ENCODE measurements at places on chromosomes 16 and 17.
A peak's percentile ranks its signal among the peaks of the same experiment; 100 is the strongest.

- no peak for DNase-seq
These were observed 8.1 kb downstream of the MPO start for GRCh38 chr17:58272367-58273280.

DNA sequence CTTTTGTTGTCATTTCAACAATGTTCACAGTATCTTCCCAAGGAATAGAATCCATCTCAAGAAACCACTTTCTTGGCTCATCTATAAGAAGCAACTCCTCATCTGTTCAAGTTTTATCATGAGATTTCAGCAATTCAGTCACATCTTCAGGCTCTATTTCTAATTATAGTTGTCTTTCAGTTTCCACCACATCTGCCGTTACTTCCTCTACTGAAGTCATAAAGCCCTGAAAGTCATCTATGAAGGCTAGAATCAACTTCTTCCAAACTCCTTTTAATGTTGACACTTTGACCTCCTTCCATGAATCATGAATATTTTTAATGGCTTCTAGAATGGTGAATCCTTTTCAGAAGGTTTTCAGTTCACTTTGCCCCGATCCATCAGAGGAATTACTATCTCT, 102.1 kb downstream of the CDH13 start:
- DNase-seq = no peak

DNA sequence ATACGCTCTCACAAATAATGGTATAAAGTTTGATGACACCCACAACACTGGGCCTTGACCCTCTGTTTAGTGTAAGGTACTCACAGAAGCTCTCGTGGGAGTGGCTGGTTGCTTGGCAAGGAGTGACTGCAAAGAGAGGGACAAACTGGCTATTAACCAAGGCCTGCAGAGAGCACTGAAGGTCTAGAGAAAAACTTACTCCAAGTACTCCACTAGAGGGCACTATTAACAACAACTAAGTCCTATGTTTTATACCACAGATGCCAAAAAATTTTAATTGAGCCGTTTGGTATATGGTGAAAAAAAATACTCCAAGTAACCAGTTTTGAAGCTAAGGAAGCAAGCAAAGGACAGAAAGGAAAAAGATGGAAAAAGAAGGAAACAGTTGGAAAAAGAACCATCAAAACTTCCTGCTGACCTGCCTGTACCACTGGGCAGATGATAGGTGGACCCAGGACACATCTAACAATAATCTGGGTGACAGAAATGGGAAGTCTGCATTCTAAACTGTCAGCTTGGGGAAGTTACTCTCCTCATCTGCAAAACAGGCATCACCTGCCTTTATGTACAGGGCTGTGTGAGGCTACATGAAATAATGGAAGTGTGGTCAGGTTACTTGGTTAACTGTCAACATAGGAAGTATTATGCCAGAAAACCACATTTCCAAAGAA, 23.2 kb downstream of the DYNC1LI2 start:
- DNase-seq = no peak

DNA sequence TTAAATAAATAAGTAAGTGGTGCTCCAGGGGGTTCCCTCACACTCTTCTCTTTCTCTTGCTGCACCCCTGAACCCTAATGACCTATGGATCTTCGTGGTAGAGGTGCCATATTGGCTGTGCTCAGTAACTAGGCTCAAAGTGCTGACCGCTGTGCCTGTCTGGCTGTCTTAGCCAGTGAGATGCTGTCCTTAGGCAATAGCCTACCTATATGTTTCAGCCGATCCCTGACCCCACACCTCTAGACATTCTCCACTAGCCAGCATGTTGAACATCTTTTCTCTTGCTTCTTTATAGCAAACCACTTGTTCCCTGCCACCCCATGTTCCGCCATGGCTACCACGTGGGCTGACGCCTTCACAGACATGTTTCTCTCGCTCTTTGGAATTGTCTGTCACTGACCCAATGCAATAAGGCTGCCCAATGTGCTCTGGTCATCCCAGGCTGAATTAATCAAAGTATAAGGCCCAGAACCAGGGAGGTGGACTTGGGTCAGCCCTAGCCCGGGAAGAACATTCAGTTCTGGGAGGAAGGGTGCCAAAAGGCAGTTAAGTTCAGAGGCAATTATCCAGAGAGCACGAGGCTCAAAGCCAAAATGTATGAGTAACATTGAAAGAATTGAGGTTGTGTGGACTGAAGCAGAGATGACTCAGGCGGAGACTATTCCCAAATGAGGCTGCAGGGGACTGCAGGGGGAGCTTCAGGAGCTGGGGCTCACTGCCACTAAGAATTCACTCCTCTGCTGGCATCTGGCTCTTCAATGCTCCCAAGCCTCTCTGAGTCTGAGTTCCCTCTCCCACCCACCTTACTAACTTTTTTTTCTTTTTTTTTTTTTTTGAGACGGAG, 28.7 kb upstream of the TNRC6A start:
- peak; percentile 61 for DNase-seq

DNA sequence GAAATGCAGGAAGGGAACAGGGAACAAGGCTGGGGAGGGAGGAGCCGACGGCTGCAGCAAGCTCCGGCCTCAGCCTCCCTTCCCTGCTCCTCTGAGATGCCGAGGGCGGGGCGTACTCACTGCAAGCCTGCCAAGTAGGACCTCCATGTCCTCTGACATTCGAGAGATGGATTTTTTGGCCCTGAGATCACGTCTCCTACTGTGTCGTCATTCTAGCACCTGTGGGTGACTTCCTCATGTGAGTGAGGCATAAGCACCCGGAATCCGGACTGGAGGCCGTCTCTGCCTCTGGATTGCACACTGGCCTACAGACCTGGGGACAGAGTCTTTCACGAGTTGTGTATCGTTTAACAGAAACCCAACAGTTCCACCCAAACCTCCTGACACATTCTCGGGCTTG, 14.5 kb downstream of the MRM3 start:
- DNase-seq = no peak

DNA sequence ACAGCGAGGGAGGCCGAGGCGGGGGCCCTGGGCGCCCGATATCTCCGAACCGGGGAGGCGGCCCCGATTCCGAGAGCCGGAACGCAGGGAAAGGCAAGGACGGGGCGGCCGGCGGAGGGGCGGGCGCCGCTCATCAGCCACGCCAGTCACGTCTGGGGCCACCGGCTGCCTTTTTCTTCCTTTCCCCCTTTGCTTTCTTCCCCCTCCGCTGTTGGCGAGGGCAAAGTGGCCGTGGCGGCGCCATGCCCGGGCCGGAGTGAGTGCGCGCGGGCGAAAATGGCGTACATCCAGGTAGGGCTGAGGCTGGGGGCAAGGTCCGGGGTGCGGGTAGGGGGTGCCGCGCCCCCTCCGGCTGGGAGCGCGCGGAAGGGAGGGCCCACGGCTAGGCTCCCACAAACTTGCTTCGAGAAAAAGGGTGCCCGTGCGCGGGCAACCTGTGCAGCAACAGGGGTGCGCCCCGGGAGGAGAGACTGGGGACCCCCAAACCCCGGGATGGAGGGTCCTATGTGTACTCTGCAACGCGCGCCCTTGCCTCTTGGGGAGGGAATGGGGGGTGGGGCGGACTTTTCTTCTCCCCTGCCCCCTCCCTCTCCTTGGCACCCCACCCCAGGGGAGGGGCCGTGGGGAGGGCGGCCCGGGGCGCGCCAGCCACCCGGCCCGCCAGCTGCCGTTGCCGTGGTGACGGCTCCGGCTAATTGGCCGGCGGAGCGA, 486 bp downstream of the SYT17 start:
- no peak for DNase-seq

DNA sequence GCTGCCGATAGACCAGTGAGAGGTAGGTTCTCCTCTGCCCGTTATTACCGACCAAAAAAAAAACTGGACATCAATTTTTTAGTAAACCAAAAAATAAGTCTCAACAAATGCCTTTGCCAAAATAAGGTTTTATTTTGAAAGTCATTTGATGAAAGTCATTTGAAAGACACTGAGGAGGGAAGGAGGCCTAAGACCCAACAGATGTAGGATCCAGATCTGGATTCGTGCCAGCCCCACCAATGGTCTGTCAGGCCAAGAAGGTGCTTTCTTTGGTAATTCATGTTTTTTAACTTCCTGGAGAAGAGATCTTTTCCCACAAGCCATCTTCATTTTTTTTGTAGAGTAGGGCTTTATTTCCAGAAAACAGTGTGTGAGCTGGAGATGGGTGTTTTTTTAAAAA, 18.1 kb downstream of the NTAN1 start:
- no peak for DNase-seq

- DNase-seq = no peak
These were observed 23.5 kb downstream of the TMC6 start for GRCh38 chr17:78105101-78105500.

GRCh38 chr17:372157-373152, 19.8 kb upstream of the RPH3AL start:
- no peak for DNase-seq

DNA sequence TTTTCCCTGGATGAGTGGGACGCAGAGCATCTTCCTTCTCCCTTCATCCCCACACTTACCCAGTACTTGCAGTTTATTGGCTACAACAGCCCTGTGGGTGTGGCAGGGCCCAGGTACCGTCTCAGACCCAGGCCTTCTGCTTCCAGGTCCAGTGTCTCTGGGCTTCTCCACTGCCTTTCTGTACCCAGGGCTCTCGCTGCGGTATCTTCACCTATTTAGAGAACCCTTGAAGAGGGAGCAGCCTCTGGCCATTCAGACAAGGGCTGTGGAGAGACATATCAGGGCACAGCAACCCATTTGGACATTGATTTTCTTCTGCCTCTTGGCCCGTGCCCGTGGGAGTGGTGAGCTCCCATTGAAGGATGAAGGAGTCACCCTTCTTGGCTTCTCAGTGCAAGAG, 17.3 kb downstream of the TBX4 start:
- DNase-seq = peak; percentile 1

GRCh38 chr17:20968913-20969616, 73.7 kb downstream of the USP22 start:
- DNase-seq = no peak

- DNase-seq = no peak
These were observed 22.3 kb downstream of the SEZ6 start for GRCh38 chr17:28983286-28984230.

GRCh38 chr17:59423137-59423724, 91.8 kb downstream of the YPEL2 start:
- no peak for DNase-seq

DNA sequence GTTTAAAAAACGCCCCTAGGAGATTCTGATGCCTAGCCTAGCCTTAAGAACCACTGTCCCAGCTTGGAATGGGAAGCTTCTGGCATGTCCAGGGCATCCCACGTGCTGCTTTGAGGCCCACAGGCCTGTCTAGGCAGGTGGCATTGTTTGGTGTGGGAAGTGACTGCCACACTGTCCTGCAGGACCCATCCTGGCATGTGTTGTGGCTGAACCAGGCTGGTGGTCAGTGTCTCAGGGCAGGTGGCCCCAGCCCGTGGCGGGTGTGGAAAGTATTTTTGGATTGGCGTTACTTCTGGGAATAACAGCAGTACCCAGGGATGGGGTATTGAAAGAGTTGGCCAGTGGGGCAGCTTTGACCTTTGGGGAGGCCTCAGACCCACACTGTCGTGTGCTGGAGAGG, 27.9 kb downstream of the PGS1 start:
- no peak for DNase-seq

GRCh38 chr17:73058022-73058421, 34.5 kb downstream of the SLC39A11 start:
- no peak for DNase-seq

- DNase-seq = no peak
These were observed 1.2 kb downstream of the ASGR1 start for GRCh38 chr17:7177954-7178477.

GRCh38 chr17:77666881-77667395, 291.6 kb upstream of the TNRC6C start:
- DNase-seq = no peak

- DNase-seq = no peak
These were observed 14.9 kb downstream of the CEP131 start for GRCh38 chr17:81207610-81208581.

DNA sequence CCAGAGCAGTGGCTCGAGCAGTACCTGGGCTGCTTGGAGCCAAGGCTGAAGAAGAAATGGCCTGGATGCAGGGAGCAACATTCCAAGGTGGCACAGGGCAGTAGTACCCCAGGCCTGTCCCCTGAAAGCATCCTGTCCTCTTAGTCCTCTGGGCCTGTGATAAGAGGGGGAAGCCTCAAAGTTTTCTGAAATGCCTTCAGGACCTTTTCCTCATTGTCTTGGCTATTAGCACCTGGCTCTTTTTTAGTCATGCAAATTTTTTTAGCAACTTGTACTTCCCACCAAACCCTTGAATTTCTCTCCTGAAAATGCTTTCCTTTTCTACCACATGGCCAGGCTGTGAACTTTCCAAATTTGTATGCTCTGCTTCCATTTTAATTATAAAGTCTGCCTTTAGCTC, 148.9 kb downstream of the HS3ST2 start:
- DNase-seq = no peak

DNA sequence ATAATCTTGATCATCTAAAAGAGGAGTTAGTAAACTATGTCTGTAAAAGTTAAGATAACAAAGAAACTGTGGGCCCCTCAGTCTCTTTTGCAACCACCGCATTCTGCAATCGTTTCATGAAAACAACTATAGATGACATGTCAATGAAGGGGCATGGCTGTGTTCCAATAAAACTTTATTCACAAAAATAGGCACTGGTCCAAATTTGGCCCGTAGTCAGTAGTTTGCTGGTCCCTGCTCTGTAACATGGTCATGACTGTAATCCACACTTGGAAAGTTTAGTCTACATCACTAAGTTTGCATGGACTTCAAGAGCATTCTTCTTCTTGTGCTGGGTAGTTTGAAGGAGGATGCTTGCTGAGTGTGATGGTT, 299.3 kb upstream of the PSMD7 start:
- no peak for DNase-seq

GRCh38 chr17:15501793-15502192, 34.4 kb upstream of the CDRT4 start:
- no peak for DNase-seq

DNA sequence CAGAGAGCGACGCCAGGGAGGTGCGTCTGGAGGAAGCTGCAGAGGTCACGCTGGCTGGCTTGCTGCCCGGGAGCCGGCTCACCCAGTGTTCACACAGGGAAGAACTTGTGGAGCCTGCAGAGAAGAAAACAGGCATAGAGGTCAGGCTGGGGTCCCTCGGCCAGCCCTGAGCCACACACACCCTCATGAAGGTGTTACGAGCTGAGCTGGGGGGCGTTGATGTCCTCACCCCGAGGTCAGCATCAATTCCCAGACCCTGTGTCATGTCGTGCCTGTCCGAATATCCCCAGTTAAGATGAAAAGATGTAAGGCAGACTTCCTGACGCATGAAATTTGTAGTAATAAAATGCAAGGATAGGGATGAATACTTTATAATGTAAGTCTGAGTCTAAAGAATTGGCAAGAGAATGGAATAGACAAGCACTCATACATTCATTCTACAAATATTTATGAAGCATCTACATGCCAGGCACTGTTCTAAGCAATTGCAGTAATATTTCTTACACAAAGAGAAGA, 77.1 kb downstream of the USP31 start:
- no peak for DNase-seq

DNA sequence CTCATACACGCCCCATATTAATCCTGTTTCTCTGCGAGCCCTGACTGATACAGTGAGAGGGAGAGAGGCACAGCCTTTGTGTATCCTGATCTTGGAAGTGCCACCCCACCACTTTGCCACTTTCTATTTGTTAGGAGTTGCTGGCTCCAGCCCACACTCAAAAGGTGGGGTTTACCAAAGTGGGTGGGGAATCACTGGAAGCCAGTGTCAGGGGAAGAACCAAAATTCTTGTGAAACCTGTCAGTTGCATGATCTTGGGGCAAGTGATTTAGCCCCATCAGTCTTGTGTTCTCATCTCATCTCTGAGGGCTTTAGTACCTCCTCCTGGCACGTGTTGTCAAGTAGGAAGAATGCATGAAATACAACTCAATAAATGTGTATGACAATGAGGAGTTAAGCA, 119.5 kb downstream of the SOX9 start:
- DNase-seq = no peak

Data from left hindlimb (tissue), 1 donor.